Suppressor macrophage treated with lipopolysaccharide for 4 hours (primary cell): ENCODE measurements at places on chromosomes 1 and 21.

GRCh38 chr21:43190951-43191350 lies 22.1 kb downstream of the CRYAA start:
- DNase-seq = no peak

DNA sequence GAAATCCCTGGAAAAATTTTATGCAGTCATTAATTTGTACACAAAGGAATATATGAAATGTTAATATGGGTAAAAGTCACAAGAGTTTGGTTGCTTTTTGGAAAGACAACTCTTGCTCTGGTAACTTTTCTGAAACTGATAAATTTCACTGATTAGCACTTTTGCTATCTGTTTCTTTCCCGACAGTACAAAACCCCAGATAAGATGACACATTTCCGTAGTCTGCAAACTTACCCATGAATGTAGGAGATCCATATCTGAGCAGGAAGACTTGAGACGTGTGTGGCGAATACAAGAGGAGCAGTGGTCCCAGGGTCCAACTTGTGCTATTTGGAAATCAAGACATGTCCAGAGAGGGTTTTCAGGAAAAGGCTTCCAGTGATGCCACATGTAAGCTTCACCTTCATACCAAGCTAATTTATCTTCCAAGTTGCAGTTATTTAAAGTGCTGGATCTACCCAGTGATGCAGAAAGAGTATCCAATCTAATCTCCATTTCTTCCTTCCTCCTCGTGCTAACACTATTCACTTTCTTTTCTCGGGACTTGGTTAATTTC lies 35.9 kb upstream of the SAMSN1 start:
- no peak for DNase-seq

- no peak for DNase-seq
Observed at GRCh38 chr1:82538876-82539275, 738.1 kb downstream of the ADGRL2 start.

DNA sequence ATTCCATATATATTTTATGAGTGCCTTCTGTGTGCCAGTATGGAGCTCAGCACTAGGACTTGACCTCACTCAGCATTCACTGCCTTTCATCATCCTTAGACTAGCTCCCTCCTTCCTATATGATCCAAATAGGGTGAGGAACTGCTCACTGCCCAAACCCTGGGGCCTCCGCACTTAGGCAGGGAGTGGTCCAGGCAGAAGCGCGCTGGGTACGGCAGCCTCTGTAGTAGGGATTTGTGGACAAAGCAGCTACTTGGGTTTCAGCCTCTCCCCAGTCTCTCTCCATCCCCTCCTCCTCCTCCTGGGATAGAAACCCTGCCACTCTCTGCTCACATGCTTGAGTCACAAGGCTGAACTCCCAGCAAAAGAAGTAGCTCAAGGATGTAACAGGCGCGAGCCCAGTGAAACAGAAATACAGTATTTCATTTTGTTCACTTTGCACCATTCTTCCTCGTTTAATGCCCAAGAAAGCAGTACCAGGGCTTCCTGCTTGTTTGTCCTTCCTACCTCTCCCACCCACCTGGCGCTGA lies 32.9 kb downstream of the PLEKHA6 start:
- no peak for DNase-seq

DNA sequence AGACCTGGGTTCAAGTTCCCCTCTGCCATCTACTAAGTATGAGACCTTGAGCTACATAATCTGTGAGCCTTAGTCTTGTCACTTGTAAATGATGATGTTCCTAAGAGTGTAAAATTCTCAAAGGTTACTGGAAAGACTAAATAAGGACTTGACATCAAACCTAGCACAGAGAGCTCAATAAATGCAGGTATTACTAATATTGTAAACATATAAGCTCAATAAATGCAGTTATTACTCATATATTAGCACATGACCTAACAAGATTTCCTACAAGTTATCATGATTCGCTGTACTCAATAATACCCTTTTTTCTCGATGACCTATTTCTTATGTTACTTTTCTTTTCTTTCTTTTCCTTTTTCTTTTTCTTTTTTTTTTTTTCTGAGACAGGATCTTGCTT lies 174.9 kb downstream of the ZNF281 start:
- DNase-seq = no peak

- peak; percentile 44 for DNase-seq
Observed at GRCh38 chr21:14483296-14483695, 62.8 kb downstream of the SAMSN1 start.

GRCh38 chr1:41485605-41486004 lies 1.1 kb upstream of the EDN2 start:
- peak; percentile 24 for DNase-seq

DNA sequence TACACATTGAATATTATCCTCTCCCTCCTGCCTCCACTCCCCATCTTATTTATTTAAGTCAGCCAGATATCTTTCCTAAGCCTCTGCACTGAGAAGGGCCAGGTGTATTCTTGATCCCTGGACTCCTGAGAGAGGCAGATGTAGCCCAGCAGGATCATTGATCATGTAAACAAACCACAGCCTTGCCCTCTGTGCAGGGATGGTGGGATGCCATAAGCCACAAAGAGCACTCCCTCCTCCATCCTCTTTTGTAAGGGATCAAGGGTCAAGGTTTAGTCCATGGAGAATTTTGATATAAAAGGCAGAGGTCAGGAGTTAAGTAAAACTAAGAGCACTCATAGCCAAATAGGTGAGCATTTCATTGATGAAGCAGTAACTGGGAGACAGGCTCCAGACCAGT lies 17.3 kb downstream of the PHGDH start:
- no peak for DNase-seq

GRCh38 chr1:12754738-12755137 lies 8.7 kb downstream of the CFAP107 start:
- no peak for DNase-seq

GRCh38 chr1:224673141-224673540 lies 57.0 kb downstream of the CNIH3 start:
- DNase-seq = no peak
